CD8-positive, alpha-beta memory T cell (primary cell): ENCODE measurements at places on chromosomes 1 and 21. TPM values are rescaled to one million over a fixed set of nuclear protein-coding genes. Genes with fewer than 3 reads are reported as not detected.

DNA sequence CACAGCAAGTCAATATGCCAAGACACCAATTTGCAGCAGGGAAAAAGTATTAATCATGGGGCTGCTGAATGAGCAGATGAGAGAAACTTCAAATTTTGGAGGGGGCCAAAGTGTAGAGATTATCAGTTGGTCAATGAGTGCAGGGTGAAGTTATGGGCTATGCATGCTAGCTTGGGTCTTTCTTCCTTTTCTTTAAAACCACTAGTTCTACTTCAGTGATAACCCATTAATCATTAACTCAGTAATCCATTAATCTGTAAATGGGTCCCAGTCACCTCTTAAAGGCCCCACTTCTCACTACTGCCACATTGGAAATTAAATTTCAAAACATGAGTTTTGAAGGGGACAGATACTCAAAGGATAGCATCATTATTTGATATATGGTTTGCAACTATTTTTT, 688.6 kb upstream of the ADGRL4 start:
- DNase-seq: no peak

DNA sequence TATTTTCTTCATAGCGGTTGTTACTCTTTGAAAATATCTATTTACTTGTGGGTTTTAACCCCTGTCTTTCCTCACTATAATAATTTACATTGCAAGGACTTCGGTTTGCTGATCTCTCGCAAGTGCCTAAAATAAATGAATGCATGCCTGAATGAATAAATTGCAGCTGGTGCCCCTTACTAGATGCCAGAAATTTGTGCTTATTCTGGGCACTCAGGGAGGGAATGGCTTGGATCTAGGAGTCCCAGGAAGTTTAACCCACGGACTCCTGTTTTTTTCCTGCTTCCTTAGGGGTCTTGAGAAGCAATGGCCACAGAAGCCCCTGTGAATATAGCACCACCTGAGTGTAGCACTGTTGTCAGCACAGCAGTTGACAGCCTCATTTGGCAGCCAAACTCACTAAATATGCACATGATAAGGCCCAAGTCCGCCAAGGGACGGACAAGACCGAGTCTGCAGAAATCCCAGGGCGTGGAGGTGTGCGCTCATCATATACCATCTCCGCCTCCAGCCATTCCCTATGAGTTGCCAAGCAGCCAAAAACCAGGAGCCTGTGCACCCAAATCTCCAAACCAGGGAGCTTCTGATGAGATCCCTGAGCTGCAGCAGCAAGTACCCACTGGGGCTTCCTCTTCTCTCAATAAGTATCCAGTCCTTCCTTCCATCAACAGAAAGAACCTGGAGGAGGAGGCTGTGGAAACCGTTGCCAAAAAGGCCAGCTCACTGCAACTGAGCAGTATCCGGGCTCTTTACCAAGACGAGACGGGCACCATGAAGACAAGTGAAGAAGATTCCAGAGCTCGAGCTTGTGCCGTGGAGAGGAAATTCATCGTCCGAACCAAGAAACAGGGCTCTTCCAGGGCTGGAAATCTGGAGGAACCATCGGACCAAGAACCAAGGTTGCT, 4.2 kb upstream of the PLA2G2C start:
- no peak for DNase-seq

The TNFRSF18 gene
- total RNA-seq: 91.0 TPM

The SLC45A1 gene
- 0.31 TPM for total RNA-seq

GRCh38 chr1:35660581-35661473, 19.5 kb upstream of the PSMB2 start:
- DNase-seq: no peak

The ECM1 gene
- total RNA-seq: 1.3 TPM

- DNase-seq: no peak
These were observed 420.6 kb upstream of the DEPDC1 start for GRCh38 chr1:68917456-68917855.

The BRDT gene
- not detected for total RNA-seq

DNA sequence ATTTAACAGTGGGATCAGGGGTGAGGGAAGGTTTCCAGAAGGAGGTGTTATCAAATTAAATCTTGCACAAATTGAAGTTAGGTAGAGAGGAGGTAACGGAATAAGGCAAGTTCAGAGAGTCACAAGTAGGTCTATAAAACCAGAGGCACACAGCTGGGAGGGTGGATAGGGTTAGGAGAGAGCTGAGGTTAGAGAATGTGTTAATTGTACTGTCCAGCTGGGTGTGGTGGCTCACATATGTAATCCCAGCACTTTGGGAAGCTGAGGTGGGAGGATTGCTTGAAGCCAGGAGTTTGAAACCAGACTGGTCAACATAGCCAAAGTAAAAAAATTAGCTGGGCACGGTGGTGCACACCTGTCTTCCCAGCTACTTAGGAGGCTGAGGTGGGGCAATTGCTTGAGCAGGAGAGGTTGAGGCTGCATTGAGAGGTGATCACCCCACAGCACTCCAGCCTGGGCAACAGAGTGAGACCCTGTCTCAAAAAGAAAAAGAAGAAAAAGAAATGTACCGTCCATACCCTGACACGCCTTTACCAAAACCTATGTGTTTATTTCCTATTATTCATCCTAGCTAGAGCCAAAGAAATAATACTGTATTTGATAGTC, 20.2 kb downstream of the SPATA45 start:
- DNase-seq: no peak

The CACNA1S gene
- not detected for total RNA-seq

DNA sequence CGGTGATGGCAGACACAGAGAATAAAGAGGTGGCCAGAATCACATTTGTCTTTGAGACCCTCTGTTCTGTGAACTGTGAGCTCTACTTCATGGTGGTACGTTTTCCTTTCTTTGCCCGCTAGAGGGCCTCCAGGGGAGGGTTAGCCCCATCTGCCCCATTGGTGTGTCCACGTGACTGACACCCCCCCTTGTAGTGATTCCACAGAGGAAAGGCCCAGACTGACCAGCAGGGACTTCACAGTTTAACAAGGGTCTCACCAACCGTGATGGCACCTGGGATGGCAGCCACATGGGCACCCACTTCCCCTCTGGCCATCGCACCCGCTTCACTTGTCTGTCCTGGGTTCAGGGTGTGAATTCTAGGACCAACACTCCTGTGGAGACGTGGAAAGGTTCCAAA, 22.3 kb upstream of the SARS1 start:
- no peak for DNase-seq

DNA sequence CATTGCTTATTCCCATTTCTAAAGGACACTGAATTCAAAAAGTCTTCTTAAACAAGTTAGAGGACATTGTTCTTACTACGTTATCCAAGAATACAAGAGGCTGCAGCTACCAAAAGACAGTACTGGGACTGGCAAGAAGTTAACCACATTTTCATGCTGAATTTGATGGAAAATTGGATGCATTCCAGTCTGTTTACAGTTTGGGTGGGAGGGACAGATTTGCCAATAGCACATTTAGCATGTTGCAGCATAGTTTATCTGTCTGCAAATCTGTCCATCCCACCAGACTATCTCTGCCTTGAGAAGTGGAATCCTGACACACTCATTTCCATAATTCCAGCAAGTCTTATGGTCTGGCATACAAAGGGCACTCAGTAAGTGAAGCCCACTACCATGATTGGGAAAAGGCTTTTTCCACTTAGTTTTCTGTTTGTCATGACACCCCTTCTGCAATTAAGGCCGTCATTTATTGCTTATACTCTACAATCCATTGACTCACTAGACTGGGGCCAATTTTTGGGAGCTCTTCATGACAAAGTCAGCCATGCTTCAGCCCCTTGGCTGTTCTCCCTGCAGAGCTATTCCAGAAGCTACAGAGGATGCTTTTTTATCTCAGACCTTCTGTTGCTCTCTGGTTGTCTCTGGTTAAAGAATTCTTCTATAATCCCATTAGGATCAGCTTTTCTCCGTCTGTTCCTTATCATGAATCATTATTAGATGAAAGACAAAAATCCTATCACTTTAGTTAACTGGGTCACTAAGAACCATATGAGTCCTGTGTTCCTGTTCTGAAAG, 355.8 kb upstream of the PTBP2 start:
- DNase-seq: no peak

GRCh38 chr1:221045842-221046831, 166.9 kb downstream of the HLX start:
- DNase-seq: no peak

GRCh38 chr1:229280921-229281320, 10.0 kb downstream of the RAB4A start:
- DNase-seq: no peak

- no peak for DNase-seq
These were observed 95.6 kb upstream of the IRF2BP2 start for GRCh38 chr1:234705615-234706014.

GRCh38 chr1:153592748-153593147, 20.2 kb downstream of the S100A16 start:
- no peak for DNase-seq
